Dermis blood vessel endothelial cell (primary cell): ENCODE measurements at places on chromosomes 7 and 10. TPM values are rescaled to one million over a fixed set of nuclear protein-coding genes. Genes with fewer than 3 reads are reported as not detected.

Gene AQP1
- 9.2 and 147 TPM in 2 replicates for total RNA-seq

Gene CDK14
- total RNA-seq = 3.0 and 3.2 TPM in 2 replicates

Gene ARHGAP19
- 11.4 and 18.1 TPM in 2 replicates for total RNA-seq

Gene MARVELD1
- total RNA-seq = 18.2 and 24.4 TPM in 2 replicates

Gene CNPY1
- not detected in 2 replicates for total RNA-seq

Gene PAX4
- 0.09 TPM in 1 of 2 replicates, not detected in the other for total RNA-seq

DNA sequence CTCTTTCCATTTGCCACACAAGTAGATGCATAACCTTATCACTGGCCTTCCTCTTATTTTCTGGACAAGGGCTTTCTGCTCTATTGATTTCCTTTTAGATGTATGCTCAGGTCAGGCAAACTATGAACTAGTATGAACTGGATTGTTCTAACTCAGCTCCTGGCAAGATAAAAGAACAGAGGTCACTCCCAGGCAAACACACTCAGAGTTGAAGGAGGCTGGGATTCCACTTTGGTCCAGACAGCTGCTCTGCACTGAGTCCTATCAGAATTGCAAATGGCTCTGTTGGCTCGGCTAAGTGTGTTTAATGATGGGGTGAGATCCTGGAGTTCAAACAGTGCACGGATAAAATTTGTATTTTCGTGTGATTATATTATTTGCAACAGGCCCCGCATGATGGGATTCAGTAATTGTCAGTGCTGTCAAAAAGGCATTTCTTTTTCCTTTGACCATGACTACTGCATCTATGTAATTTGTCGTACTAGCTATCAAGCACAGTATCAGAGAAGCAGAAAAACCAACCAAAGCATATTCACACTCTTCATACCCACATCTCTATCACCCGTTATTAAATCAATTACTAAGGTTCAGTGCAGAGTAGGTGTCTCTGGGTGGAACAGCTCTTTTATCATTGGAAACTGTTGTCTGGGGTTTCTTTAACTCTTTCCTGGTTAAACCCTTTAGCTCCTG, 288.1 kb upstream of the PRKCQ start:
- no peak for DNase-seq

DNA sequence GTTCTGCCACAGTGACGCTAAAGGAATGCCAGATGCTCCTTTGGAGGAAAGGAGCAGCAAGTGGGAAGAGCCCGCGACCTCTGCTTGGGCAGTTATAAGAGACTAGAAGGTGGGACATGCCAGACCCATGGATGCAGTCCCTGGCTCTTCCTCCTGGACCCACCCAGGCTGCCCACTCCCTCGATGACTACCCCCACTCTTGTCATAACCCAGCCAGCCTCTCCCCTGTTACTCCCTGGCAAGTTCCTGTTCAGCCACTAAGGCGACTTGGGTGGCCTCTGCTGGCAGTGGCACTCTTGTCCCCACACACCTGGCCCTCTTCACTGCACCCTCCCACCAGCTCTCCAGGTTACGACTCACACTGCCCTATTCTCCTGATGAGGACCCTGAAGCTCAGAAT, 33.5 kb downstream of the COL13A1 start:
- DNase-seq = no peak

DNA sequence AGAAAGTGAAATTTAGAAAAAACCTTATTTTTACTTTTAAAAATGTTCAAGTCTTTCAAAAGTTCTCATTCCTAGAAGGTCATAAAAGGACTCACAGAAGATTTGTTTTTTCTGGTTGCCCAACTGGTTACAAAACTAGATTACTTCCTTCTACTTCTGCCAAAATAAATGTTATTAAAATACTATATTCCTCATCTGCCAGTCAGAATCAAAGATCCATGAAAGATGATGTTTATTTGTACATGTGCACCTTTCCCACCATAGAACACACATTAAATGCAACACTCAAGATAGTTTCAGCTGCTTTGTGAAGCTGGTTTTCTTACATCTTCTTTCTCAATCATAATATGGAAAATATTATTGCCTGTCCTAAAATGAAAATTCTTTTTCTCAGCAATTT, 465.4 kb downstream of the ETV1 start:
- DNase-seq = no peak

DNA sequence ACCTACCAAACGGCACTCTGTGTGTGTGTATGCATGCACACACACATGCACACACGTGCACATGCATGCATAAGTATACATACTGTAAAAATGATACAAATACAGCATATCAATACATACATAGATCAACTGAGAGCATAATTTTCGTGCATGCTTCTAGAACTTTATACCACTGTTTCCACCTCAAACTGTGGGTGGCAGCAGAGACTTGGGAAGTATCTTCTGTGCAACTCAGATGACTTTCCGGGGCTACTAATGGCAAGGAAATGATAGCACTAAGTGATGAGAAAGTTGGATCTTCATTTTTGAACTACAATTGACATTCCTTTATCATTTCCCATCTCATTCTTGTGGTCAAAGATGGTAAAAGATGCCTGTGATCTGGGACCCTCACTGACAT, 570.7 kb downstream of the REEP3 start:
- no peak for DNase-seq

GRCh38 chr10:131102147-131102546, 209.4 kb downstream of the TCERG1L start:
- DNase-seq = no peak

DNA sequence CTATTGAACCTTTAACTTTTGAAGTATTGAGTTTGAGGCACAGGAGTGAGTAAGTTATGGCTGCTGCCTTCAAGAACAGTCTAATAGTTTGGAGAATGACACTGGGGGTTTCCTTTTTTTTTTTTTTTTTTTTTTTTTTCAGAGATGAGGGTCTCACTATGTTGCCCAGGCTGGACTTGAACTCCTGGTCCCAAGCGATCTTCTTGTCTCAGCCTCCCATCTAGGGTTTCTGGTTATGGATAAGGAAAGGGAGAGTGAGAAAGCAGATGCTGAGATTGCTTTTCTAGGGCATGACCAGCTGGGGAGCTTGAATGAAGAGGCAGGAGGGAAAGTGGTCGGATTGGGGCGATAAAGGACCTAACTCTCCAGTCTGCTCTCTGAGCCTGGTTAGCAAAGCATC, 59.9 kb upstream of the BTRC start:
- DNase-seq = no peak

GRCh38 chr7:99500637-99501009, 542 bp upstream of the ZNF394 start:
- no peak for DNase-seq

DNA sequence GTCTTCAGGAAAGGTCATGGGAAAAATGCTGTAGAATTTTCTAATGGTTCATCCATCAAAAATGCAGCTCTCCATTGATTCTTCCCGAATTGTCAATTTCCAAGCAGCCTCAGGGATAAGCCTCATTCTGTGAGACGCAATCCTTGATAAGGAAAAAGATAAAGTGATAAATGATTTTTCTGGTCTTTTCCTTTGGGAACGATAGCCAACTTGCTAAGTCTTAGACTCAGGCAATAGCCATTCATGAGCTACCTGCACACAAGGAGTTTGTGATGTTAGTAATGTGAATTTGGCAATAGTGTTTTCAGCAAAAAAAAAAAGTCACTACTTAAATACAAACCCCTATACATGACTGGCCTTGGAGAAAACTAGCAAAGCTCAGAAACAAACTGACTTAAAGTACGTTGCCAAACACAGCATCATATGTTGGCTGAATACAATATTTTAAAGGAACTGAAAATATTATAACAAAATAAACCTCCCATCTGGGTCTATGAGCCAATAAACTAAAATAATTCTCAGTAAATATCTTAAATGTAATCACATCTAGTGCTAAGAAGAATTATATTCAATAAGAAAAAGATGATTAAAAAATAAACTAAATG, 75.5 kb downstream of the KLF6 start:
- DNase-seq = no peak

DNA sequence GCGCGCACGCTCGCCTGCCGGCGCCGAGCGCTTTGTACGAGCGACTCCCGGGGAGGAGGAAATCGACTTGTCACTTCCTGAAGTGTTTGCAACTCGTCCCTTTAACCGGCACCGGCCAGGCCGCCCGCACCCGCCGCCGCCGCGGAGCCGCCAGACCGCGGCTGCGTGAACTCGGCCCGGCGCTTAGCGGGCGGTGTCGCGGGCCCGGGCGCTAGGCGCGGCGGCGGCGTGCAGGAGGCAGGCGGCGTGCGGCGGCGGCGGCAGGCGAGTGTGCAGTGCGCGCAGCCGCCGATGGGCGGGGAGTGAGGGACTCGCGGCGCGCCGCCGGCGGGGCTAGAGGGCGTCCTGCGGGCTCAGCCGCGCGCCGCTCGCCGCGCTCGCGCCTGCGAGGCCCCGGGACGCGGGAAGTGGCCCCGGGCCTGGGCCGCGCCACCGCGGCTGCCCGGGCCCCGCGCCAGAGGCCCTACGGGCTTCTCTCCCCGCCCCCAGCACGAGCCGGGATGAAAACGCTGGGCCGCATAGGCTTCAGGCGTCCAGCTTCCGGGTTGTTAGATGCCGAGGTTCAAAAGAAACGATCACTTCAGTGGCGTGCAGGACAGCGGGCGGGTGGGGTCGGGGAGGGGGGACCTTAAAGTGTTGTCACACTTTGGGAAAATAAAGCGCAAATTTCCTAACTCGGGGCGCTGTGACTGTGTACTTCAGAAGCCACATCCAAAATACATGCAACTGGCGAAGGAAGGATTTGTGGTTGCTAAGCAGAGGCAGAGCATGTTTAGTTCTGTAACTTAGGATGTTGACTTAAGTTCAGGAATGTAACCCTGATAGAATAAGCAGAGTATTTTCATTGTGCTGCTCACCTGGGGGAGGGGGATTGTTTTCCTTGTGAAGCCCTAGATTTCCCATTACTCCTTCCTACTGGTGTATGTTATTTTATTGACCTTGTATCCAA, at the start of gene FAM53B:
TSS of gene FAM53B (minus strand) at position 277 of the 949 bp plus-strand sequence. CDS start 37,665 bp downstream, outside the sequence.
- DNase-seq = peak; percentile 86

DNA sequence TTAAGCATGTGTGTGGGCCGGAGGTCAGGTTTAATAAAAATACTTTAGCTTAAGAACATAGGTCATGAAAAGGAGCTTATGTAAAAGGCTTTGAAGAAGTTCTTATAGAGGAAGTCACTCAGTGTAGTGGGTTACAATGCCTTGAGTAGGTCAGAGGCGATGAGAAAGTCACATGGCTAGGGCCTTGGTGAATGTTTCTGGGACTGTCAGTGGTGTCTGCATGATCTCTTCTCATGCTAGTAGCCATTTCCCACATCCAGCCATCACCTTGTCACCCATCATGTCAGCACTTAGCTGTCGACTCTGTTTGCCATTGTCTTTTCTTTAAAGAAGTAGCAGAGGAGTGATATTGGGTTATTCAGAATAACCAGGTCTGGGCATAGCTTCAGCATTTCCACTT, 236.6 kb downstream of the CDK14 start:
- DNase-seq = no peak

DNA sequence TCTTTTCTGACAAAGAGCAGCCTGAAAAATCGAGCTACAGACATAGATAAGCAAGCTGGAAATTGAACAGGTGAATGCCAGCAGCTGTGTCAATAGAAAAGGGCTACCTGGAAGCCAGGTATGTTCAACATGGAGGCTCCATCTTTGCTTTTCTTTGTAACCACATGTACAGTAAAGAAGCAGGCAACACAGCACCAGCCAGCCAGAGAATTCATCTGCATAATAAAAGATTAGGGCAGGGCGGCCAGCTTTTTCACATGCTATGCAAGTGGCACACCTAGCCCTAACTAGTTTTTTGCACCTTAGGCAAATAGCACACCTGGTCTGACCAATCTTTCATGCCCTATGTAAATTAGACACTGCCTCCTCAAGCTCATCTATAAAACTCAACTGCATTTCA, 25.7 kb downstream of the COG5 start:
- DNase-seq = no peak

- no peak for DNase-seq
Measured at GRCh38 chr7:69114374-69114773, 483.9 kb upstream of the AUTS2 start.

DNA sequence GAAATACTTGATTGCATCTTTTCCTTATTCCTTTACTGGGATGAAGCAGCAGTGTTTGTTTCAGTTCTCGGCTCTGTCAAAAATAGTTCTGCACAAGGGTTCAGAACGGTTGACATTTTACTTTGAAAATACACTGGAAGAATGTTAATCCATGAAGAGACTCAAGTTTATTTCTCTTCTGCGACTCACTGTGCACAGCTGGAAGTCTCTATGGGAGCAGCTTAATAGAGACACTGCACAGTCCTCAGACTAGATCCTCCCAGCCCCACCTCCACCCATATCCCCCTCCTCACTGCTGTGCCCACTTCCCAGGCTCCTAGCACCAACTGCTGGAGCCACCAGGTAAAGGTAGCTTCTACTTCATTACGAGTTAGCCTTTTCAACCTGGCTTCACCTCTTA, 517.8 kb downstream of the GRID1 start:
- no peak for DNase-seq

GRCh38 chr10:110137142-110137545, 70.3 kb upstream of the MXI1 start:
- peak; percentile 80 for DNase-seq

DNA sequence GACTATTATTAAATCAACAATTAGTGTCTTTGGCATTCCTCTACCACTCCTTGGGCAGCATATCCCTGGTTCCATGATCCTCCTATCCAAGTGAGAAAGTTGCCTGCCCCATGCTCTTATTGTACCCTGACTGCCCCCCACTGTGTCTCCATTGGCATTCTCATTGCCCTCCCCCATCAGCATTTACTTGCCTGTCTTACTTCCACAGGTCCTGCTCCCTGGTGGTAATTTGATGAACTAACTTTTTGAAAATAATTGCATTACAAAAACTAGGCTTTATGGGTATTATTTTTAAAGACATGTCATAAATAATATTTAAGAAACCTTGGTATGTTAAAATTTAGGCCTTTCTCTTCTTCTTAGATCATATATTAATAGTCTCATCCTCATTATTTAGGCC, 346.4 kb downstream of the PCLO start:
- DNase-seq = no peak

GRCh38 chr7:148026713-148027112, 563.9 kb upstream of the C7orf33 start:
- no peak for DNase-seq

- peak; percentile 44 for DNase-seq
Measured at GRCh38 chr7:131328377-131329175, 900 bp downstream of the MKLN1 start.

- peak; percentile 33 for DNase-seq
Measured at GRCh38 chr7:107609811-107610261, 29.8 kb downstream of the BCAP29 start.

GRCh38 chr7:26185131-26185843, 15.3 kb downstream of the HNRNPA2B1 start:
- no peak for DNase-seq

GRCh38 chr10:29676732-29677131, 42.0 kb upstream of the SVIL start:
- no peak for DNase-seq

DNA sequence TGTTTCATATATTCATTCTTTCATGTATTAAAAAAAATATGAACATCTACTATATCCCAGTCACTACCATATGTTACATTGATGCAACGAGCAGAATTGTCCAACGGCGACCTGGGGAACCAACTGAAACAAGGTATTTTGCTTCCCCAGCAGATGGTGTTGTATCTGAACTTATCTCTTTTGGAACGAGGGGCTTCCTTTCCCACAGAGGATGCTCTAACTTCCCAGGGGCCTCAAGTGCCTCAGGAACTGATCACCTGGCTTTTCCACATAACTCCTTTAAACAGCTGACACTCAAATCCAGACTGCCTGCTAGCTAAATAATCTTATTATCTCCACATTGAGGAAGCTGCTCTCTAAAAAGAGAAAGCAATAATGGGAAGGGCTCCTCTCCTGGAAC, 259.3 kb downstream of the HTR7 start:
- no peak for DNase-seq
